Aorta (tissue), 5 donors: ENCODE measurements at places on chromosomes 2 and 18. TPM values are rescaled to one million over a fixed set of nuclear protein-coding genes. Genes with fewer than 3 reads are reported as not detected.

KCNG2 gene
- total RNA-seq = 1.1 TPM

GRHL1 gene
- 1.6 TPM for total RNA-seq

MATN3 gene
- total RNA-seq = 1.6 TPM

DNA sequence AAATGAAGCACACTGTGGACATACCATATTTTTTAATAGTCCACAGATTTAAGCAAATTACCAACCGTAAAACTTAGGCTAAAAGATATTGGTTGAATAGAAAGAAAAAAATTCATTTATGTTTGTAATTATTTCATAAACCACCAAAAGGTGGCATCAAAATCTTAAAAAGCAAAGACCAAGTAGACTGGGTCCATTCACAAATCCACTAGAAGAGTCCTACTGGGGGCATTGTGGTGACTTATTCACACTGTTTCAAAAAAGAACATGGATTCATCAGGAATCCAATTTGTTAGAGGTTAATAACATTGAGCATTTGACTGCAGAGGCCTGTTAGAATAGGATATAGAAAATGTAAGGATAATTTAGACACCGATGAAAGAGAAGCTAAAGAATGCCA is 194.9 kb upstream of the KYNU start:
- no peaks in the 10 kb centered on the region for H3K27me3 ChIP-seq
- no peaks in the 10 kb centered on the region for H3K4me1 ChIP-seq
- H3K4me3 ChIP-seq = no peak overlapping the region

DNA sequence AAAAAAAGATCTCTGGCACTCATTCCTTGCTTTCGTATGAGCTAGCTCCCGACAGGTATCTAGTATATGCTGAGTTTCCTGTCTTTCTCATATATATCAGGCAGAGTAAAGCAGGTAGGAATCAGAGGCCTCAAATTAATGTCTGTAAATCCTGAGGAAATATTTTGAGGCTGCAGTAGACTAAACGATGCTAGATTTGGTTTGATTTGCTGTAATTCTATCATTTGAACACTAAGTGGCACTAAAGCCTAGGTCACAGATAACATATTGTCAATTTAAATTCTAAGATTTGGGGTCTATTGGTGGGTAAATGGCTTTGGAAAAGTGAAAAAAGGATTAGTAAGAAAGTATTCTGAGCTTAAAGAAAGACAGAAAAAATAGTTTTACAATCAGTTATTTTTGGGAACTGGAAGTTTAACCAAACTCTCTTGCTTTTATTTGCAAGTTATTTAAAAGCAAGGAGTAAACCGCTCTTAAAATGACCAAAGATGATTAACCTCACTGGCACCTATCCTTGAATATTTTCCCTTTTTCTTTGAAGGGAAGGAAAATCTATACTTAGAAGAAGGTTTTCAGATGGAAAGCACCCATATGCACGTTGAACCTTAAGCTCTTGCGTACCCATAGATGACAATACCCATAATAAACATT is 37.6 kb upstream of the SLC4A10 start:
- DNase-seq = no peak
- no peak overlapping the region for H3K4me3 ChIP-seq
- no peaks in the 10 kb centered on the region for H3K36me3 ChIP-seq
- H3K27ac ChIP-seq = no peak overlapping the region
- no peaks in the 10 kb centered on the region for H3K27me3 ChIP-seq
- no peaks in the 10 kb centered on the region for H3K4me1 ChIP-seq

DNA sequence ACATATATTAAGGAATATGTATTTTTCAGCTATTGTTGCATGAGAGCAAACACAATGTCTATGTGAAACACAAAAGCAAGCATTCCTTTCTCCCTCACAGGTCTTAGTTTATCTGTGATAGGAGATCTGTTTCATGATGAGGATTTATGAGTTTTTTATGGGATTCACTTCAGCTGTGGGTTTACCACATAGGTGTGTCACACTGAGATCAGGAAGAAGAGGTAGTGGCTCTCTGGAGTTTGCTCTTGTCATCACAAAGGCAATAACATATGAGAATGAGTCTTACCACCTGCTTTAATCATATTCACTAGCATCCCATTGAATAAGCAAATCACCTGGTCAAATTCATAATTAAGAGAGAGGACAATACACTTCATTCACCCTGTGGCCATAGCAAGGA is 960.3 kb upstream of the SLC39A10 start:
- no peaks in the 10 kb centered on the region for H3K27me3 ChIP-seq
- no peak overlapping the region for H3K27ac ChIP-seq
- no peak for DNase-seq
- no peak overlapping the region for H3K4me3 ChIP-seq
- no peaks in the 10 kb centered on the region for H3K4me1 ChIP-seq

DNA sequence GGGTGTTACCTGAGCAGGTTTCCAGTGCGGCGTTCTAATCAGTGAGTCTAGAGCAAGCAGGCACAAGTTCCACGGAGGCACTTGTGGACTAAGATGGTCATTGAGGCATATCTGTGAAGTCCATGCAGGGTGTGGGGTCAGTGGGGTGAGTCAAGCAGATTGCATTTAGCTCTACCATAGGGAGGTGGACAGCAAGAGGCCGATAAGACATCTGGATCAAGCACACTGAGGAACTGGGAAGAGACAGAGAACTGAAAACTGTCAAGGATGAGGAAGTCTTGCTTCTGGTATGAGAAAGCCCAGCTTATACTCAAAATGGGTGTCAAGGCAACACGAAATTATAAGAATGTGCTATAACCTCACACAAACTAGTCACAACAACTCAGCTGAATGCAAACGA is 61.2 kb upstream of the SLC39A10 start:
- no peak for DNase-seq
- H3K27me3 ChIP-seq = no peaks in the 10 kb centered on the region
- H3K4me3 ChIP-seq = no peak overlapping the region
- no peaks in the 10 kb centered on the region for H3K4me1 ChIP-seq
- H3K27ac ChIP-seq = no peak overlapping the region
- no peaks in the 10 kb centered on the region for H3K36me3 ChIP-seq

DNA sequence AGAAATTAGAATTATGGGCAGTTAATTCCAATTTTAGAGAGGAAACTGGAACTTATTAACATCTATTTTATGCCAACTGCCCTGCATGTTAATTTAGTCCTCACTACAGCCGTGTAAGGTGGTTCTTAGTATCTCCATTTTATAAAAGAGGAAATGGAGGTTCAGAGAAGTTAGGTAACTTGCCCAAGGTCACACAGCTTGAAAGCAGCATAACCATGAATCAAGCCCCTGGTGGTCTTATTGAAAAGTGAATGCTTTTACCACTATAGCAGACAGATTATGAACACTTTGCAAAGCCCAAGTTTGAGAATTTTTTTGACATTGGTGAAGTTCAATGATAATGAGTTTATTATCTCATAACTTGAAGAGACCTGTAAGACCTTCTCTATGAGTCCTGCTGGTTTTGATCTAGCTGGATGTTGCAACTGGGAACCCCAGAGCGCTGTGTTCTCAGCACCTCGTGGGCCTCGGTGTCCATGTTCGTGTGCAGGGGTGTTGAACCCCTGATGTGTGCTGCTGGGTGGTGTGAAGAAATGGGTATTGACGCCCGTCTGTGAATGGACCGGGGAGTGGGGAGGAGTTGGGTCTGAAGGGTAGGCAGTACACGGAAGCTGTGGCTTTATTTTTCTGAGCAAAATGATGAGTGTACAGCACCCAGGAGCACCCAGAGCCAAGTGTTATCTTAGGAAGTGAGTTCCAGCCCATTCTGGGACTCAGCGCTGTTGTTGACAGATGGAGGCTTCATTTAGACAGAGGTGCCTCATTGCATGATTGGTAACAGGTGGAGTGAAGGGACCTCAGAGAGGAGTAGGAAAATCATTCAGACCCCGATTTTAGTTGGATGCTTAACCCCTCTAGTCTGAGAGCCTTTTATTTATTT is 9.7 kb downstream of the GREB1 start:
- no peak overlapping the region for H3K27ac ChIP-seq
- no peak overlapping the region for H3K4me3 ChIP-seq
- DNase-seq = no peak
- no peaks in the 10 kb centered on the region for H3K27me3 ChIP-seq

DNA sequence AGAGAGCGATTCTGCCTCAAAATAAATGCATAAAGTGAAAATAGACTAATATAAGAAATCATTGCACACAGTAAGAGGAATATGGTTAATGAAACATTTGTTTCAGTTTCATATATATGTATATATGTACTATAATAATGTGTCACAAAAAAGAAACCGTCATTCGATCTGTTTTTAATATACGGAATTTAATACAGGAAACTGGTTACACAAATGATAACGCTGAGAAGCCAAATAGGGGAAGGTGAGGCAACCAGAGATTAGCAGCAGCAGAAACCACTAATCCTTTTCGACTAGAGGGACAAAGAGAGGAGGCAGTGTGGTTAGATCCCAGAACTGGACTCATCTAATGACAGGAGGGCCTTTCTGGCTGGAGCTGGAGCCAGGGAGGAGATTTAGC is 64.2 kb upstream of the GREB1L start:
- H3K36me3 ChIP-seq = no peaks in the 10 kb centered on the region
- no peaks in the 10 kb centered on the region for H3K27me3 ChIP-seq
- no peaks in the 10 kb centered on the region for H3K4me1 ChIP-seq
- H3K4me3 ChIP-seq = no peak overlapping the region

DNA sequence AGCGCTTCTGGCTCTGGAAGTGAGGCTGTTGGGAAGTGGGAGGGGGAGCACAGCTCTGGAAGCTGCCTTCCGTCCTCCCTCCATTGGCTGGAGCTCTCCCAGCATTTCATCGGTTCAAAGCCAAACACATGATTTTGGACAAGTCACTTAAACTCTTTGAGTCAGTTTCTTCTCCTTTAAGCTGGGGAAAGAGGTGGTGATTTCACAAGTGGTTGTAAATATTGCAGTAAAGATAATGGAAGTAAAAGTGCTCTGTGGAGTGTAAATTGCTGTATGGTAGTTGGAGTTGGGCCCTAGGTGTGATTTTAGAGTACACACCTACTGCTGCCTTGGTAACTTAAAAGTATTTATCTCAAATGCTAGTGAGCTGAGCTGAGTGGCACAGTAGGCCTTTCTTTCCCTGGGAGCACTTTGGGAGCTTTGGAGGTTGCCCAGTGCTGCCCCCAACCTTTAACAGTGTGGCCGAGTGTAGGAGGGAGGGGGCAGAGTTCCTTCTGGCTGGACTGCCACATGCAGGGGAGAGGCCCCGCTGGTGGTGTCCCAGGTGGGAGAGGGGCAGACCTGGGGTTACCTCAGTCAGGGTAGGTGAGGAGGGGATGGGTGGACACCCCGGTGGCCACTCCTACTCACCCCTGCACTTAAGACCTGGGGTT is 54.7 kb downstream of the ASAP2 start:
- H3K27me3 ChIP-seq = no peaks in the 10 kb centered on the region
- no peaks in the 10 kb centered on the region for H3K36me3 ChIP-seq
- H3K4me3 ChIP-seq = no peak overlapping the region
- DNase-seq = no peak

DNA sequence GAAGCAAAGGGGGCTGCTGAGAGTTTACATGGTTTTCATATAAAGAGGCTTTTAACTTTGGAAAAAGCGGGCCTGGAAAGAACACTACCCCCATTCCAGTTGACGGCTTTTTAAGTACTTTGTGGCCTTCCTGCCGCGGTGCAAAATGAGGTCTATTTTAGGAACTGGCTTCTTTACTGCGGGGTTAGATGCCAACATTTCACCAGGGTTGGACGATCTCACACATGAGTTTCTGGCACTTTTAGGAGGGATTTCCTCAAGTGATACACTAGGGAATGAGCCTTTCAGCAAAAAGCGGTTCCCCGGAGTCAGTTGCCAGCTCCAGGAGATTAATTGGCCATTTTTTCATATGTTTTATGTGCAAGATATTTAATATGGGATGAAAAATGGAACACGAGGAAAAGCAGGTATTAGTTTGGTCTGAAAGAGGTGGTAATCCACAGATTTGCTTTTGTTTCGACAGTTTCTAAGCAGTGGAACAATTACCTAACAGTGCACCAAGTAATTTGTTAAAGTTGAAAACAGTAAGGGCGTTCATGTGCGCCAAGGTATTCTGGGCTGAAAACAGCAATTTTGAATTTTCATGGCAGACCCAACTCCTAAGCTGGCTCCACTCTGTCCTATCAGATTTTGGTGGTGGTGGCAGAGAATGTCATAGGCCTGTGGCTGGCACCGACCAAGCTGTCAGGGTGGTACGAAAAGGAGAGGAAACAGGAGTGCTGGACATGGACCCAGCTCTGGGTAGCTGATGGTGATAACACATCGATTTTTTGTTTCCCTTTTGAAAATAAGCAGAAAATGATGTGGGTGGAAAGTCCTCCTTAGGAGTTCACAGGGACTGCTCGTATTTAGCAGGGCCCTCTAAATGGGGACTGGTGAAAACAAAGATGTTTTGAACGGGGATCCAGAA is 55.6 kb upstream of the FZD5 start:
- no peaks in the 10 kb centered on the region for H3K27me3 ChIP-seq
- no peak overlapping the region for H3K4me3 ChIP-seq
- H3K4me1 ChIP-seq = peaks cover 6% of the 10 kb centered on the region
- no peak overlapping the region for H3K27ac ChIP-seq
- DNase-seq = no peak

GRCh38 chr2:215454519-215455246 is 18.8 kb upstream of the FN1 start:
- H3K4me1 ChIP-seq = no peaks in the 10 kb centered on the region
- no peak overlapping the region for H3K27ac ChIP-seq
- DNase-seq = no peak
- no peaks in the 10 kb centered on the region for H3K36me3 ChIP-seq
- no peaks in the 10 kb centered on the region for H3K27me3 ChIP-seq

DNA sequence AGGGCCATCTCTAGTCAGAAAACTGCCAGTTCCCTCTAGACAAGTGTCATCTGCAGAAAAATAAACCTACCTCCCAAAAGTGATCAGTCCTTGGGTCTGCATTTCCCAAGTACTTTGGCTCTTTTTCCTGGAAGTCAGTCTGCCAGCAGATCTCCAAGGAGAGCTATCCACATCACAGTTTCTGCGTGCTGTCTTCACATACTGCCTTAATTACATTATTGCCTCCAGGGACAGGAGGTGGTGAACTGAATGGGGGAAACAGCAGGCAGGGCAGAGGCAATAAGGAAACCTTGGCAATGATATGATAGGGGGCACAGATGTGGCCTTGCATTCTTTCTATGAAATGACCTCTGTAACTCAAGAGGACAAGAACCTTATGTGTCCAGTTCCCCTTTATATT is 105.9 kb upstream of the SIX2 start:
- no peaks in the 10 kb centered on the region for H3K36me3 ChIP-seq
- H3K4me3 ChIP-seq = no peak overlapping the region
- no peak overlapping the region for H3K27ac ChIP-seq
- H3K4me1 ChIP-seq = no peaks in the 10 kb centered on the region
- no peak for DNase-seq

DNA sequence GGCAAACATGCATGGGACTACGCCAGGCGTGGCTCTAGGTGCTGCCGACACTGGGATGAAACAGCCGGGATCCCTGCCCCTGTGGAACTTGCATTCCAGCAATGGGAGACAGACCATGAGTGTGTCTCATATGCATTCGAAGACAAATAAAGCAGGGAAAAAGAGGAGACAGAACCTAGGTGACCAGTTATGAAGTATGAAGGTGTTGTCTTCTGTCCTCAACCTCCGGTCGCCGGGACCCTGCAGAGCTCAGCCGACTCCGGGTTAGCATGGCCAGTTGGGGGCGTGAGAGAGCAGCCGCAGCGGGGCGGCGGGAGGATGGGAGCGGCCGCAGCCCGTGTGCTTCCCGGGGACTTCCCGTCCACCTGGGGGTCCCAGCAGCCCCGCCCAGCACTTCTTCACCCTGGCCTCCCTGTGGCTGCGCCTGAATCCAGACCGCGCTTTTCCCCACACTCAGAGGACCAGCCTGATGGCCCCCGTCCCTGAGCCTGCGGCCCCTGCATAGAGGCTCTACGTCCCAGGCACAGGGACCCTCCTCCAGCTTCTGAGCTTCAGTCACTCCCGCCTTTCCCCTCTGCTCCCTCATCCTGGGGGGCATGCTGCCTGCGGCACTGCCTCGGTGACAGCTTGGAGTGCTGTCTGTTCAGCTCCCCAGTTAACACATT is 11.4 kb downstream of the ID2 start:
- no peak overlapping the region for H3K27ac ChIP-seq
- H3K4me3 ChIP-seq = no peak overlapping the region
- H3K36me3 ChIP-seq = no peaks in the 10 kb centered on the region
- peaks cover 2% of the 10 kb centered on the region for H3K4me1 ChIP-seq
